ENCODE measurements at places on chromosomes 4 and X.

- no peak for DNase-seq
- peaks cover 3% of the 10 kb centered on the region for H3K27me3 ChIP-seq
- no peak overlapping the region for H3K27ac ChIP-seq
- no peaks in the 10 kb centered on the region for H3K4me1 ChIP-seq
- H3K36me3 ChIP-seq: no peaks in the 10 kb centered on the region
These were observed 94.6 kb upstream of the FTHL17 start for GRCh38 chrX:31166416-31166815.

DNA sequence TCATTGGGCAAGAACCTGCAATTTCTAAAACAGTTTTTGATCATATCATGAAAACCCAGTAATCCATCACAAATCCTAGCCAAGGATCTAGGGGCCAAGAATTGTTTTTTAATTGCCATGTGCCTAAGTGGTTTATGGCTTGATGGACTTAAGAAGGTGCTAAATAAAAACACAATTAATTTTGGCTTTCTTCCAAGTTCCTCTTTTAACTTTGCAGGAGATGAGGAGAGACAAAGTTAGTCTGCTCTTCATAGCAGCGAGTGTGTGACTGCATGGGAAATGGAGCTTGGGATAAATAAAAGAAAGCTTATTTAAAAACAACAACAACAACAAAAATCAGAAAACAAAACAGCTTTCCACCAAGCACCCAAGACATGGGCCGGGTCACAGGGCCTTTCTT lies 41.4 kb downstream of the ARHGEF9 start:
- peaks cover 22% of the 10 kb centered on the region for H3K36me3 ChIP-seq
- H3K4me3 ChIP-seq: no peak overlapping the region
- peaks cover 60% of the 10 kb centered on the region for H3K4me1 ChIP-seq

DNA sequence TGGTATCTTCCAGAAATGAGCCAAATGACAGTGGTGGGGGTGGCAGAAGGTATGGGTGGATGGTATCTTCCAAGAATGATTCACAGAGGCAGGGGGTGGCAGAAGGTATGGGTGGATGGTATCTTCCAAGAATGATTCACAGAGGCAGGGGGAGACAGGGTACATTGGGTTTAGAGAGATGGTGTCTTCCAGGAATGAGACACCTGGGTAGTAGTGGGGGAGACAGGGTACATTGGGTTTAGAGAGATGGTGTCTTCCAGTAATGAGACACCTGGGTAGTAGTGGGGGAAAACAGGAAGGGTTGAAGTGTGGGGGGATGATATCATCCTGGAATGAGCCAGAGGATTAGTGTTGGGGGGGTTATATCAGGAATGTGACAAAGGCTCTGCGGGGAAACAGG lies 62.0 kb downstream of the MAOA start:
- H3K4me1 ChIP-seq: no peaks in the 10 kb centered on the region
- H3K36me3 ChIP-seq: no peaks in the 10 kb centered on the region
- DNase-seq: no peak
- no peak overlapping the region for H3K27ac ChIP-seq
- no peaks in the 10 kb centered on the region for H3K27me3 ChIP-seq

DNA sequence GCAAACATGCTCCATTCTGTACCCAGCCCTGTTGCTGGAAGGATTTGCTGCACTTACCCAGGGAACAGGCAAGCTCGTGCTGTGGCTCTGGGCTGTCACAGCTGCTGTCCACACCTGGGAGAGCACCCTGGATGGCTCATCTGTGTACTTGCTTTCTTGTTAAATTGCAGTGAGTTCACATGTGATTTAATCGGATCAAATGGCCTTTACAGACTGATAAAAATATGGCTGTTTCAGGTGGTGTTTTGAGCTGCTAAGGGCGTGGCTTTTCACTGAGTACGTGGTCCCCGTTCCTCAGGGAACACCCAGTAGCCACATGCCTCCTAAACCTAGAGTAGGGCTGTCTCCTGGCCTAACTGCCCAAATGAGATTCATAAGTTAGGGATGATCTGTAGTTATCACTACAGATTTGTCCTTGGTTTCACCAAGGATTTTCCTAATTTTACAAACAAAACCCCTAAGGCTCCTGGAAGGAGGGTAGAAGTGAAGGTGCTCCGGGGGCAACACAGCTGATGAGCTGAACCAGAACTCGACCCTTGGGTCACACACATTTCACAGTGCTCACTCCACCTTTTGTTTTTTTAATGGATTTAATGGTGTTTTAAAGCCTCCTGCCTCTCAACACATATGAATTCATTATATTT lies 13.7 kb downstream of the KLKB1 start:
- no peaks in the 10 kb centered on the region for H3K4me1 ChIP-seq
- H3K27ac ChIP-seq: no peak overlapping the region
- DNase-seq: no peak
- no peak overlapping the region for H3K4me3 ChIP-seq
- H3K36me3 ChIP-seq: no peaks in the 10 kb centered on the region

GRCh38 chr4:102734116-102734515 lies 26.7 kb downstream of the MANBA start:
- DNase-seq: no peak
- no peak overlapping the region for H3K4me3 ChIP-seq
- no peaks in the 10 kb centered on the region for H3K27me3 ChIP-seq
- peaks cover 46% of the 10 kb centered on the region for H3K36me3 ChIP-seq

- H3K36me3 ChIP-seq: peaks cover 29% of the 10 kb centered on the region
- peak overlapping the region; percentile 96 for H3K27ac ChIP-seq
- DNase-seq: no peak
- H3K4me1 ChIP-seq: peaks cover 33% of the 10 kb centered on the region
These were observed 466 bp upstream of the SLC39A8 start for GRCh38 chr4:102345795-102346100.

GRCh38 chr4:53235547-53235946 lies 130.3 kb downstream of the SCFD2 start:
- H3K36me3 ChIP-seq: no peaks in the 10 kb centered on the region
- no peak for DNase-seq
- H3K4me3 ChIP-seq: no peak overlapping the region
- H3K27ac ChIP-seq: no peak overlapping the region
- no peaks in the 10 kb centered on the region for H3K27me3 ChIP-seq

DNA sequence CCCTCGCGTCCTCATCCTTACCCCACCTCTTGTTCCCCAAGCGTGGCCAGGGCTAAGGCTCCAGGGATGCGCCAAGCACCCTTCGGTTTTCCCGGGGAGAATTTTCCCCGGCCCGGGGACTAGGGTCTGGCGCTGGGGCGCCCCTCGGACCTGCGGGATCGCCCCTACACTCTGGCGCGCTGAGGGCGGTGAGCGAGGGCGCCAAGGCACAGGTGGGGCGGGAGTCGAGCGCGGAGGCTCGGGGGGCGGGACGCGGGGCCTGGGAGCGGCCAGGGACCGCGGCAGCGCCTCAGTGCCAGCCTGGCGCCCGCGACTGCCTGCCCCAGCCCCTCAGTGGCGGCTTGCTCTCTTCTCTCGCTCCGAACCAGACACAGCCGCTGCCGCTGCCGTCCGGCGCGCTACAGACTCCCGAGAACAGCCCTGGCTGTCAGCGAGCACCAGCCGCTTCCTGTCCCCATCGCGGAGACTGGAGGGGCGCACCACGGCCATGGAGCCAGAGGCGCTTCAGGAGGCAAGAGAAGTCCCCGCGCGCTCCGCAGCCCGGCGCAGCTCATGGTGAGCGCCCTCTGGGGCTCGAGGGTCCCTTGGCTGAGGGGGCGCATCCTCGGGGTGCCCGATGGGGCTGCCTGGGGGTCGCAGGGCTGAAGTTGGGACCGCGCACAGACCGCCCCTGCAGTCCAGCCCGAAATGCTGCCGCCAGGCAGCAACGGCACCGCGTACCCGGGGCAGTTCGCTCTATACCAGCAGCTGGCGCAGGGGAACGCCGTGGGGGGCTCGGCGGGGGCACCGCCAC lies at the start of gene DRD5:
DRD5 (plus strand) TSS at position 292 of the 793 bp plus-strand sequence; CDS start at position 688, 396 bp downstream.
- H3K36me3 ChIP-seq: no peaks in the 10 kb centered on the region
- no peak within 1 kb of the TSS for H3K27ac ChIP-seq
- no peak for DNase-seq

GRCh38 chr4:113692809-113693411 lies 68.6 kb downstream of the CAMK2D start:
- H3K27ac ChIP-seq: peak overlapping the region; percentile 37
- no peak overlapping the region for H3K4me3 ChIP-seq
- no peaks in the 10 kb centered on the region for H3K27me3 ChIP-seq
- H3K36me3 ChIP-seq: peaks cover 31% of the 10 kb centered on the region
- no peak for DNase-seq

DNA sequence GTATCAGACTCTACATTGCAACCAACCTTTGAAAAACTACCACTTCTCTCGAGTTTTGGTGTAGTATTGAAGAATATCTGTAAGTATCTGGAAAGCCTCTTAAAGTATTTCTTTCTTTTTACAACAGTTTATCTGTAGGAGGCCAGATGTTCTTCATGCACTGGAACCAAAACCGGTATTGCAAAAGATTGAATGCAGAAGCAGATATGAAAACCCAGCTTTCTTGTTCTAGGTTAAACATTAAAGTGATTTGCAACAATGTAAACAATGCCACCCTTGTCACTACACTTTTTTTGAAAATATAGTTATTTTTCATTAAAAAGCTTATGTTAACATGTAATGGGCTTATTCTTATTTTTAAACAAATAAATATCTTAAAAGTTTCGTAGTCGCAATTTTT lies 27.2 kb downstream of the PLS3 start:
- H3K36me3 ChIP-seq: no peaks in the 10 kb centered on the region
- no peak for DNase-seq
- peaks cover 9% of the 10 kb centered on the region for H3K4me1 ChIP-seq
- no peak overlapping the region for H3K27ac ChIP-seq

Data from activated T-helper 2 cell treated with anti-CD3 and anti-CD28 coated beads, Interferon-gamma antibody, Interleukin-2, Interleukin-4, amounts not matched to agents 10 μg/mL and 5 μg/mL and 100 μg/mL, durations not matched to agents 14 hours and 24 hours and 36 hours (primary cell).